ENCODE measurements at places on chromosomes 4 and X.

DNA sequence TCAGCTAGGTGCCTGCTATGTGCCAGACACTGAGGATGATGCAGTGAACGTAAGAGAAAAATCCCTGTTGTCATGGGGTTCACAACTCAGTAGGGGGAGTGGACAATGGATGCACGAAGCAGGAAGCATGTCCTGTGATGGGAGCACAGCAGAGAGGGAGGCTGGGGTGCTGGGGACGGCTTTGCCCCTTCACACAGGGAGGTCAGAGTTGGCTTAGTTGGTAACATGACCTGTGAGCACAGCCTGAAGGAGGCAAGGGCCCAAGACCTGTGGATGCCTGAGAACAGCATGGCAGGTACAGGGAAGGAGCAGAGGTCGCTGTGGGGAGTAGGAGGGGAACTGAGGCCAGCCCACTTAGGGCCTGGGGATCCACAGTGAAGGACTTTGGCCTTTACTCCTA lies 109.4 kb downstream of the STK32B start:
- DNase-seq: no peak

- DNase-seq: no peak
These were observed 2.6 kb upstream of the LRAT start for GRCh38 chr4:154741131-154741665.

- DNase-seq: no peak
These were observed 40.2 kb upstream of the HGFAC start for GRCh38 chr4:3401436-3402171.

DNA sequence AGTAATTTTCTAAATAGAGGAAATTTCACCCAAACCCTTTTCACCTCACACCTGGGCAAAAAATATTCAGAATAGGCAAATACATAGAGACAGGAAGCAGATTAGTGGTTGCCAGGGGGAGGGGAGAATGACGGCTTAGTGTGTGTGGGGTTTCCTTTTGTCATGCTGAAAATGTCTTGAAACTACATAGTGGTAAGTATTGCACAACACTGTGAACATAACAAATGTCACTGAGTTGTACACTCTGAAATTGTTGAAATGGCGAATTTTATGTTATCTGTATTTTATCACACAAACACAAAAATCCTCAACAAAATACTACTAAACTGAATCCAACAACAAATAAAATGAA lies 60.7 kb upstream of the PLAC1 start:
- DNase-seq: no peak

GRCh38 chr4:120673696-120674095 lies 248.8 kb downstream of the PRDM5 start:
- DNase-seq: no peak

- DNase-seq: no peak
These were observed 494.4 kb downstream of the TMA16 start for GRCh38 chr4:163988865-163989264.

DNA sequence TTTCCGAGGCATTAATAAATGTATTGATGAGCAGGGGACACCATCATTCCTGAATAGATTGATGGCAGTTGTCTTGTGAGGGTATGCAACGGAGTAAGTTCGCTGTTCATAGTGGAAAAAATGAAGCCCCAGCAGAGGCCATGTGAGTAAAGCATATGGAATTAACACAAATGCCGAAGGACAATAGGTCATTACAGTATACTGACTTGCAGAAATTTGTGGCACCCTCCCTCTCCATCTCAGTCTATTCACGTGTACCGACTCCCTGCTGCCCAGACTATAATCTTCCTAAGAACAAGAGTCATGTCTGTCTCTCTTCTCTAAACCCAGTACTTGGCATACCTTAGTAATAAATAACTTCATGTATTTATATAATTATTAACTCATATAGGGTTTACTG lies 47.1 kb upstream of the PCDH10 start:
- DNase-seq: no peak

DNA sequence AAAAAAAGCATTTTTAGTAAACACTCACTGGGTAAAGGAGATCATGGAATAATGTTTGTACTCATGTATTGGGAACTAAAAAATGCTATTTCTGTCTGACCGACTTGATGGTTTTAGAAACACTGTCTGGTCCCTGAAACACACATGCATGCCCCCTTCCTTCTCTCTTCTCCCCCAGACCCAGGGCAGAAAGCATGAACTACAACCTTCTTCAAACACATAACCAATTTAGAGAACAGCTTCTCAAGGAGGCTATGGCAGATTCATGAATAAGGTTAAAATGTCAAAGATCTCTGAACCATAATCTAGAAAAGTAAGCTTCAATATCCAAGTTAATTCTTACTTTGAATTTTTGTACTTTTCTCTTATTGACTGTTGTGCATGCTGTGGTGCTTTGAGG lies 6.0 kb downstream of the CCNA2 start:
- DNase-seq: no peak
